ENCODE measurements at places on chromosomes 5 and 9.
A peak's percentile ranks its signal among the peaks of the same experiment; 100 is the strongest.

GRCh38 chr5:15821506-15821905, 321.5 kb downstream of the FBXL7 start:
- peak; percentile 60 for DNase-seq

DNA sequence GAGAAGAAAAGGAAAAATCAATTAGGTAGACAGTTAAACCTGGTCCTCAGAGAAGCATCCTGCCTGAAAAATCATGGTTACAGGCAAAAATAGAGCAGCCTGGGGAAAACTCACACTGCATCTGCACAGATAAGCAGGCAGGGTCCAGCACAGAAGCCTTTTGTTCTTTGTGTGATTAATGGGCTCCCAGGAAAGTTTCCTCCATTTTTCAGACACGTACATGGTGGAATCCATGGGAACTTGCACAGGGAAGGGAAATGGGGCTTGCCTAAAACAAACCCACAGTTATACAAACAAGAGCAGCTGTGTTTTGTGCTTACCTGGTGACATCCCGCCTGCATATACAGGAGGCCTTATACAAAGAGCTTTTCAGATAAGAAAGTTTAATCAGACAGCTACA, 243.9 kb upstream of the ATP10B start:
- DNase-seq, result no peak

DNA sequence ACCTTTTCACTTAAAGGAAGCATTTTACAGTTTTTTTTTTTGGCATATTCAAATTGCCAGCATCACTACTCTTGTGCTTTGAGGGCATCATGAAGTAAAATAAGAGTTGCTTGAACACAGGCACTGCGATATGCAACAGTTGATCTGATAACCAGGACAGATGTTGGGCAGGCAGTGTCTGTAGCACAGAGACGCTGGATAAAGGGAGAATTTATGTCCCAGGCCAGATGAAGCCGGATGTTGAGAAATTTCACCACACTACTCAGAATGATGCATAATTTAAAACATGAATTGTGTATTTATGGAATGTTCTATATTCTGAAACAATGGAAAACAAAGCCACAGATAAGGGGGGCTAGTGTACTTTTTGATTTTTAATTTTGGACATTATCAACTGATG, 71.4 kb downstream of the SLC12A2 start:
- peak; percentile 34 for DNase-seq

DNA sequence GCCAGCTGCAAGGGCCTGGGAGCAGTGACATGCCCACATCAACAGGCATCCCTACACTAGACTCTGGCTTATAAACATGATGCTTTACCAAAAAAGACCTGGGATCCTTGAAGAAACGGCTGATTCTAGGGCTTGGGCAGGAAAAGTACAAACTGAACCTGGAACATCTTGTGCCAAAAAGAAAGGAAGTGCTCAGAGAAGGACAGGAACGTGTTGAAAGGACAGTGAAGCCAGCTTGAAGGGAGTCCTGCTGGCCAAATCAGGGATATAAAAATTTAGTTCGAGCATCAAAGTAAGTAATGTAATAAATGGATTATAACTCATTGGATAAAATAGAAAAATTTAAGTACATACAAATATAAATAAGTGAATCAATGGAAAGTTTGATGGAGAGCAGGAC, 58.1 kb downstream of the ALDH7A1 start:
- DNase-seq, result peak; percentile 13

- peak; percentile 54 for DNase-seq
Measured at GRCh38 chr5:77168161-77168878, 42.2 kb upstream of the PDE8B start.

- peak; percentile 29 for DNase-seq
Measured at GRCh38 chr9:132647806-132648205, 22.0 kb downstream of the DDX31 start.

DNA sequence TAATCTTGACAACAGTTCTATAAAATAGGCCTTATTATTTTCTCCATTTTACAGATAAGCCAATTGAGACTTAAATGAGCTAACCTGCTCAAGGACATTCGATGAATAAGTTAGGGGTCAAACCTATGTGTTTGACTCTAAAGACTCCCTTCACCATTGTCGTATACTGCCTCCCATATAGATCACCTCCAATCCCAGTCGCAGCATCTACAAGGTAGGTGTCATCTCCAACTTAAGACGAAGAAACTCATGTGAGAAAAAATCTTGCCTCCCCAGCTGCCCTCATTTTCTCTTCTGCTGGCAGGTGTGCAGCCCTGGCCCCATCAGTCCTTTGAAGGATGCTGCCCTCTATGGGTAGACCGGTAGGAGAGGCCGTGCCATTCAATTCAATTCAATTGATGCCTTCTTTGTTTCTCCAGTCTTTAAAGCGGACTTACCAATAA, 75.2 kb upstream of the SMARCA2 start:
- DNase-seq, result peak; percentile 36

GRCh38 chr5:119410448-119411159, 41.7 kb upstream of the HSD17B4 start:
- no peak for DNase-seq

DNA sequence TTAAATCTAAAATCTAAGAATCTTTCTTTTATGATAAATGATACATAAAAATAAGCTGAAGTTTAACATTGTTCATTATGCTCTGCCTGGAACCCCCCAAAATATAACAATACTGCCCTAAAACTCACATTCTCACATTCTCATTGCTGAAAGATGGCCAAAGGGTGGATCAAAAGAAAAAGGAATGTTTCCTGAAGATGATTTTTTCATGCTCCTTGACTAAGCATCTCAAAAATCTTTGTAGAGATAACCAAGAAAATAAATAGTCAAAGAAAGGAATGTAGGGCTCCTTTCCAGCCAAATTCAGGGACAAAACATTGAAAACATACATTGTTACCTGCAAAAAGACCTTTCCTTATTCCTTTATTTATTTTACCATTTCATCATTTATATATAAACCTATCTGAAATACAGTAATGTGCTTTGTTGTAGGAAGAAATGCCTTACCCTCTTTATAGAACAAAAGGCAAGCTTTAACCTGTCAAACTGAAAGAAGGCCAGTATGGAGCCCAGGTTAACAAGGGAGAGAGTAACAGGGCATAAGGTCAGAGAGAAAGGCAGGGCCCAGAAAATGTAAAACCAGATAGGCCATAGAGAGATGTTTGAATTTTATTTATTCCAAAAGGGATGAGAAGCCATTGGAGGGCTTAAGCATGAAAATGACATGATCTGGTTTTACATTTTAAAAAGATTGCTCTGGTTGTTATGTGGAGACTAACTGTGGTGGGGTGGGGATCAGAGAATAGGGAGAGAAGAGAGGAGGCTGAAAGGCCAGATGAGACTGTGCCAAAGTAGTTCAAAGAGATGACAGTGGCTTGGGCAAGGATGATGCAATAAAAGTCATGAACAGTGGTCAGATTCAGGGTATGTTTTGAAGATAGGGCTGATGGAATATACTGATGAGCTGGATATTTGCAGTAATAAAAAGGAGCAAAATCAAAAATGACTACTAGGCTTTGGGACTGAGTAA, 37.3 kb upstream of the CDK5RAP2 start:
- no peak for DNase-seq

DNA sequence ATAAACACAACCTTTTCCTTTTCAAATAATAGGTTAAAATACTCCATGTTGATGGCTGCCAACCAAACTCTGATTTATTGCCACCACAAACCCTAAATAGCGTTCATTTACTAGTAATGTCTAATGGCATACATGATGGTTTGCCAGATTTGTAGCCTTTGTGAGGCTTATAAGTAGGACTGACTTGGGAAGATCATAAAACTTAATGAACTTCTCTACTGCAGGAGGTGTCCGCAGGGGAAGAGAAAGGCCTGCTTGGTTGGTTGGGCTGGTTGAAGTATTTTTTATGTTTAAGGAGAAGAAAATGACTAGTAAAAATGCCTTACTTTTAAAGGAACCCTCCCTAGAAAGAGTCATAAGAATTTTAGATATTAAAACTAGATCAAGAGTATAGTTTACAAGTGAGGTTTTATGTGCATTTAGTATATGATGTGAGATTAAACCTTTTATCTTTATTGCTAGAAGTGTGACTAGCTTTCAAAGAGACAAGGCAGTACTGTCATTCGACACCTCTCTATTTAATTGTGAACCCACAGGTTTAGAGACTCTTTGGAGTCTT, 5.0 kb downstream of the PBX3 start:
- DNase-seq, result no peak

GRCh38 chr5:53480416-53481158, at the start of gene FST:
FST (plus strand) TSS chr5:53480629; CDS start chr5:53480792, 163 bp downstream.
- peak; percentile 58 for DNase-seq

DNA sequence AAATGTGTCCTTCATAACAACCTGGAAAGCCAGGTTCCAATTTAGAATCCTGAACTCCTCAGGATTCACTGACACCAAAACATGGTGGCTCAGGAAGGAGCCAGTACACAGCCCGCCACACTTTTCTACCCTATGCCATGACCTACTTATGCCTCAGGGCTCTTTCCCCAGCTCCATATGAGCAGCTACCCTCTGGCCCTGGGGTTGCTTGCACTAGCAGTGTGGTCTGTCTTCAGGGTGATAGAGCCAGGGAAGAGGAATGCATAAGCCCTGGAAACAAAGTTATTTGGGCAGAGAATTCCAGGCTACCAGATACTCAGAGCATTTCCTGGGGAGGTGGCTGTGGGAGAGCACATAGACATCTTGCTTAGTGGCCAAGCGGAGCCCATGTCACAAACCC, 15.0 kb upstream of the ECM2 start:
- DNase-seq, result no peak

DNA sequence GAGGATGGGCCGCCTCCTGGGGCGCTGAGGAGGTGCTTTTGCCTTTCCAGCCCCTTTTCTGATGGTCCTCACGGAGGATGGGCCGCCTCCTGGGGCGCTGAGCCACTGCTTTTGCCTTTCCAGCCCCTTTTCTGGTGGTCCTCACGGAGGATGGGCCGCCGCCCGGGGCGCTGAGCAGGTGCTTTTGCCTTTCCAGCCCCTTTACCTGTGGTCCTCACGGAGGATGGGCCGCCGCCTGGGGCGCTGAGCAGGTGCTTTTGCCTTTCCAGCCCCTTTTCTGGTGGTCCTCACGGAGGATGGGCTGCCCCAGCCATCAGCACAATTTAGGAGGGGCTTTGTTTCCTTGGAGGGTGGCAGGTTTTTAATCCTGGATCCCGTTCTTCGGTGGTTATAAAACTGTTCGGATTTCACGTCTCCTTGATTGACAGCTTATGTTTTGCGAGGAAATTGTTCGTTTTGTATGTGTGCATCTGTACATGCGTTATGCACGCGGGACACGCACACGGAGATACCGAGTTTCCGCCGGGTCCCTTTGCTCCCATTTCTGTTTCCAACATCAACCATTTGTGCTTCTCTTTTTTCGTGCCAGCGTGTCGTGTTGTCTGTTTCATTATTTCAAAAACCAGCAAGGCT, 34.7 kb upstream of the SLC9A3 start:
- DNase-seq, result no peak

- peak; percentile 93 for DNase-seq
Measured at GRCh38 chr5:10452768-10453331, 11.2 kb downstream of the ROPN1L start.

DNA sequence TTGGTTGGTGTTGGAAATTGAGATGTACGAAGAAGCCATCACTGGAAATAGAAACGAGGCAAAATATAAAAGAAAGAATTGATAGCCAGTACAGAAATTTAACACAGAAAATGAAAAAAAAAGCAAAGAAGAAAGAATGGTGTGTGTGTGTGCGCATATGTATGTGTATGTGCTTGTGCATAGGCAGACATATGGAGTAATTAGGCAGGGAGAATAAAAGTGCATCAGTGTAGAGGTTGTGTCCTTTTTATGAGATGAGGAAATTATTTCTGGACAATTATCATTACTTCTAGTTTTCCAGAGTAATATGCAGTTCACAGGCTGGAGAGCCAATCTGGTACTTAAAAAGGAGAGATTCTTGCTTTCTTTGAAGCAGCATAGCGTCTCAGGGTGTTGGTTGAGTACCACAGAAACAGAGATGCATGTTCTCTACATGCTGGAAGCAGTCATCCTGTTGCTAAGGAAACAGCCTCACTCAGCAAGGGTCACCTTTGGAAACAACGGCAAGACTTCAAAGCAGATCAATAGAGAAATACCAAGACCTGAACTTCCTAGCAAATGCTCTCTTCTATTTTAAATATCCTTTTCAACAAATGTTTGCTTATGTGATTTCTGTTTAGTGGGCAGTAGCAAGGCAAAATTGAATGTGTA, 172.7 kb downstream of the TAF11L14 start:
- DNase-seq, result no peak

GRCh38 chr5:168908207-168908606, 329.0 kb upstream of the PANK3 start:
- peak; percentile 6 for DNase-seq

- DNase-seq, result no peak
Measured at GRCh38 chr9:81634915-81635516, 54.3 kb downstream of the TLE1 start.

DNA sequence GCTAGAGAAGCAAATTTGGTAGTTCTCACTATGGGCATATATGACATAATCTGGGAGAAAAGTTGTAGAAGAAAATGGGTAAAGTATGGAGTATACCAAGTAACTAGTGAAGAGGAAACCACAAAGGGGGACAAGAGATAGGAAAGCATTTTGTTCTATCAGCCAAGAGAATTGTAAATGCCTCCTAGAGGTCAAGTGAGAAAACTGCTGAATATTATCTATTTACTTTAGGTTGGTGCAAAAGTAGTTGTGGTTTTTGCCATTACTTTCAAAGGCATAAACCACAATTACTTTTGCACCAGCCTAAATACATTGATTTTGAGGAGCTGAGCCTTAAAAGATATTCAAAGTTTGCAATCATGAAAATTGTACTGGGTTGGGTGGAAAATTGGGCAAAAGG, 126.7 kb upstream of the GRHPR start:
- DNase-seq, result peak; percentile 27

DNA sequence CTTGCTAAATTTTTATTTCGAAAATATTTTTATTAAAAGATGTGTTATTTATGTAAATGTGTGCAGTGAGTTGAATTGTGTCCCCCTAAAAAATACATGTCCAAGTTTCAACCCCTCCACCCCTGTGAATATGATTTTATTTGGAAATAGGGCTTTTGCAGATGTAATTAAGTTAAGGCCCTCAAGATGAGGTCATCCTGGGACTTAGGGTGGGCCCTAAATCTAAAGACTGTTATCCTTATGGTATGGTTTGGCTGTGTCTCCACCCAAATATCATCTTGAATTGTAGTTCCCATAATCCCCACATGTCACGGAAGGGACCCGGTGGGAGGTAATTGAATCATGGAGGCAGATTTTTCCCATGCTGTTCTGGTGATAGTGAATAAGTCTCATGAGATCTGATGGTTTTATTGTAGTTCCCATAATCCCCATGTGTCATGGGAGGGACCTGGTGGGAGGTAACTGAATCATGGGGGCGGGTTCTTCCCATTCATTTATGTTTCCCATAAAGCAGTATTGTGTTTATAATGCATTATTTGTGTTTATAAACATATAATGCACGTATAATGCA, 1.5 kb upstream of the TMED7 start:
- peak; percentile 24 for DNase-seq

- no peak for DNase-seq
Measured at GRCh38 chr5:151132963-151133362, 24.6 kb downstream of the ANXA6 start.
